ENCODE measurements at places on chromosomes 5 and 9.

- DNase-seq: peak; percentile 98
These were observed 107.5 kb downstream of the NDFIP1 start for GRCh38 chr5:142215915-142216681.

DNA sequence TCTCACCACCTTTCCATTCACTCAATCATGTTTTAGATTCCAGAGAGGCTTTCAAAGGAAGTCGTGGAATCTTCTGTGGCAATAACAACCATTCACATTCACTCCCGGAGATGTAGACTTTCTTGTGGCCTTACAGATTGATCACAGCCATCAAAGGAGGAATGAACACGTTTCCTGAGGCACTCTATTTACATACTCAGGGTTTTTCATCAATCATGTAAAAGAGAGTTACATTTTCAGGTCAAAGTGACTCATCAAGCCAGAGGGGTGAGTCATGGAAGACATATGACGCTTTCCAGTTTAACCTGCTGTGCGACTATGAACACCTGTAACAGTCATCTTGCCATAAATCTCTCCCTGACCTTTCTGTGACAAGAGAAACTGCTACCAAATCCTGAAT is 39.3 kb upstream of the RAD23B start:
- no peak for DNase-seq

GRCh38 chr5:102539562-102539961 is 40.8 kb upstream of the SLCO6A1 start:
- peak; percentile 14 for DNase-seq

- DNase-seq: no peak
These were observed 19.4 kb downstream of the CHD1 start for GRCh38 chr5:98909363-98909762.

- DNase-seq: no peak
These were observed 44.4 kb downstream of the FEM1C start for GRCh38 chr5:115500225-115500624.

GRCh38 chr9:130425741-130426466 is 18.9 kb upstream of the ASS1 start:
- DNase-seq: no peak

DNA sequence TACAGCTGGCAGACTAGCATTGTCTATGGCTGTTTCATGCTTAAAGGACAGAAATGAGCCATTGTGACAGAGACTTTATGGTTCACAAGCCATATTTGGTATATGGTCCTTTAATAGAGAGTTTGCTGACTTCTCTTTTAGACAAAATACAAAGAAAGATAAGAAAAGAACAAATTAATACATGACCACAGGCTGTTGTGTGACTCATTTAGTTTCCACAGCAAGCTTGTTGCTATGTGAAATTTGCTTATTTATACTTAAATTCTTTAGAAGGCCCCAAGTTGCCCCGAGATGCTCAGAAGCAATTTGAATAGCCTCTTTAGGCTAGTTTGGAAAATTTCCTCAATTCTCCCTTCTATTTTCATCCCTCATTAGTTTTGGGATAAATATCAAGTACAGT is 315.3 kb upstream of the RPS23 start:
- peak; percentile 5 for DNase-seq
